ENCODE measurements at places on chromosomes 5 and 9. TPM values are rescaled to one million over a fixed set of nuclear protein-coding genes. Genes with fewer than 3 reads are reported as not detected.

- DNase-seq: no peak
These were observed 82.9 kb downstream of the RAPGEF1 start for GRCh38 chr9:131657037-131657377.

DNA sequence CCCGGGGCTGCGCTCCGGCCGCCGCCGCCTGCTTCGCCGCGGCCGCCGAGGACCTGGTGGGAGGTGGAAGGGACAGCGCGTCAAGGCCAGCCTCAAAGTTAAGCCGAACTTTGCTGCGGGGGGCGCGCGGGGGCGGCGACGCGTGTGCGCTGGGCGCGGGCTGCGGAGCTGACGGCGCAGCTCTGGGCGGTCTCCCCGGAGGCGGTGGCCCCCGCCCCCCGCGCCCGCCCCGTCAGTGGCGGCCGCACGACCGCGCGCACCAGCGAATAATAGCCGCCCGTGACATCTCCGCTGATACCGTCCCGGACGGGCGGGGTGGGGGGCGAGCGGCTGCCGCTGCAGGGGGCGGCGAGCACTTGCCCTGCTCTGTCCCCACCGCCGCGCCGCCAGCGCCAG is 579 bp upstream of the FAM78A start:
- no peak for DNase-seq

GRCh38 chr5:14671414-14671813 is 6.9 kb downstream of the OTULIN start:
- DNase-seq: no peak

DNA sequence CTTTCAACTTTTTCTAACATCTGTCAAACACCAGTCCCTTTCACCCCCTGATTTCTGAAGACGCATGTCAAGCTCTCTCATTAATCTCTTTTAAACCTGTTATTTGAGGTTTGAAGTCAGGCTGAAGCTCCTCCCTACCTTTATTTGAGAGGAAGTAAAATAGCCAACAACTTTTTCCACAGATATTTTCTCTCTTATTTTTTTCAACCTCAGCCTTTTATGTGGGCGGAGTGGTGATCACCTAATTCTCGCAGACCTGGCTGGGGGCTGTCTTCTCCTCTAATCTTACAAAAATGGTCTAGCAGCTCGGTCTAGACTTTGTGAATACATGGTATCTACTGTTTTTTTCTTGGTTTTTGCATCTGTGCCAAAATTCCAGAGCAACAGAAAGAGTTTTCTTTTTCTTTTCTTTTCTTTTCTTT is 395.7 kb upstream of the ACTBL2 start:
- no peak for DNase-seq

DNA sequence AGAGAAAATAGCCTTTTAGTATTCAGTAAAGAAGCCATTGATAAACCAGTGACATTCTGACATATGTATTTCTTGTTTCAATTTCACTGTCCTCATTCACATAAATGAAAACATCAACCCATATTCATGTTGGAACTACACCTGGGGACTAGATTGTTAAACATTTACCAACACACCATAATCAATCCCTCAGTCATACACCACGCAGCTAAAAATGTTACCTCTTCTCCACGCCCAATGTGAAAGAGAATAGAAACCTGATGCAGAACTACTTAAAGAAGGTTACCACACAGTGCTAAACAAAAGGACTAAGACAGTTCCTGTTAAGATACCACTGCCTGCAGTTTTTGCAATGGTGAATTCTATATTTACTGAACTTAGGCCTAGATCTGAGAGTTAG is 518.9 kb downstream of the PRELID2 start:
- no peak for DNase-seq

DNA sequence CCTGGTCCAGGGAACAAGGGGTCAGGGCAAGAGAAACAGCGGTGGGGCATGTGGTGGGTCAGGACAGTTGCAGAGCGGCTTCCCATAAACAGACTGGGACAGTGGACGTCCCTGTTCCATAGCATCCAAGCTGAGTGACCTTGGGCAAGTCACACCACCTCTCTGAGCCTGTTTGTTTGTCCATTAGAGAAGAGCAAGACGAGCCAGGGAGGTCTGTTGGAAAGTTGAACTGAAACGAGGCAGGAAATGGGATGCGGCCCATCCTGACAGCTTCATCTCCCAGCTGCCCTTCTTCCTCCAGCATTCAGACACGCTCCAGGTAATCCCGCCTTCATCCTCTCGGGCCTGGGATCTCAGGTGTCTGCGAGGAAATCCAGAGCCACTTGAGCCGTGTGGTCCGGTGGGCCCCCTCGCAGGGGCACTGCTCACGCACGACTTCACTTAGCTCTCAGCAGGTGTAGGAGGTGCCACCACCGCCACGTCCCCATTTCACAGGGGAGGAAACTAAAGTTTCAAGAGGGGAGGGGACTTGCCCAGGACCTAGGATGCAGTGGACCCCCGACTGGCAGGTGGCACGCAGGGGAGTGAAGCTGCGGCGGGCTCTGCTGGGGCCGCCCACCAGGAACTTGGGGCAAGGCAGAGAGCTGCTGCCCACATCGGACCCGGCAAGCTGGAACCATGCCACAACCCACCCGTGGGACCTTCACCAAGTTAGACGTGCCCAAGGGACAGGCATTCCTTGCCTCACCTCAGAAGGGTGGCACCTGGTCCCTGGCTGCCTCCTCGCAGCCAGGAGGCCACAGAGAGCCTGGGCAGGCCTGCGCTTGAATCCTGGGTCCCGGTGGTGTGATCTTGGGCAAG is 13.0 kb downstream of the PTGES2 start:
- DNase-seq: no peak

- DNase-seq: no peak
These were observed 22.2 kb upstream of the CXCL14 start for GRCh38 chr5:135600971-135601381.

GRCh38 chr5:170159101-170159698 is 53.5 kb downstream of the FOXI1 start:
- no peak for DNase-seq

GRCh38 chr5:32520356-32520755 is 65.0 kb upstream of the SUB1 start:
- DNase-seq: no peak

DNA sequence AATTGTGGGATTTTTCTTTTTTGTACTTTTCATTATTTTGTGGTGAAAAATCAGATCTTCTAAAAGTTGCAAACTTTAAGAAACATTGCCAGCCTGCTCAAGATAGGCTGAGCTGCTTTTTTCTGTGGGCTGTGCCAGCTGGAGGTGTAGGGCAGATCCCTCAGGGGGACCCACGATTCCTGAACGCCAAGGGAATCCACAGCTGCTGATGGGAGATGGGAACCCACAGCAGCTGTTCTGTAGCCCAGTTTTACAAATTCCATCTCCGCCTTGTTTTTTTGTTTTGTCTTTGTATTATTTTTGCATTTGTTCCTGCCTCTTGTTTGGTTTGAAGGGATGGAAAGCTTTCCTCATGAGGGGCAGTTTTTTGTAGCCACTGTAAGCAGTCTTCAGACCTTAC is 91.0 kb downstream of the WWC1 start:
- DNase-seq: no peak

- DNase-seq: no peak
These were observed 149.1 kb downstream of the ATP10B start for GRCh38 chr5:160702934-160703333.

DNA sequence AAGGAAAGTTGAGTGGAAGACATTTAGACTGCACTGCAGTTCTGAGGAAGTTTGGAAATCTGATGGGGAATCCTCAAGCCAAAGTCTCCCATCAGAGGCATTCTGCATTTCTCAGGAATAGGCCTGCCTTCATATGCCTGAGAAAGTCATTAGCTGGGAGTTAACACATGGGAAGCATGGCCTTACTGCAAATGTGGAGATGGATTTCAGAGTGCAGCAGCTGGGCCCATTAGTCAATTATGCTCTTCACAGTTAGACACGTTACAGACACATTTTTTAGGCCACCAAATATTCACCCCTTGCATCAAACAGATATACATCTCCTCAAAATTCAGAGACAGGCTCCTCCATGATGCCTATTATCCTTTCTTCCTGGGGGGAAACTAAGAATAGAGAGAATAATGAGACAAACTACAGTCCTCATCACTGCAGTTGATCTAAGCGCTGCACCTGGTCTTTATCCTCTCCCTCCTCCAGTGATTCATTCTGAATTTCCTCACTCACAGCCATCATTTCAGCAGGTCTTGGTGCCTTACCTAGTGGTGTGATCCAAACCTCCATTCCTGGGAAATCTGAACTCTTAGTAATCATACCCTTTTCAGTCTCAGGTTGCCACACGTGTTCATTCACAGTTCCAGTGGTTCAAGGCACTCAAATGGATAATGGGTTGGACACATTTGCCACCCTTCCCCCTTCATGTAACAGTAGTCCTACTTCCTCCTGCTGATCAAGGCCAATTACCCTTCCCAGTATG is 47.9 kb upstream of the PPP2CA start:
- DNase-seq: no peak

- no peak for DNase-seq
These were observed 55.1 kb upstream of the KDM4C start for GRCh38 chr9:6702707-6703106.

DNA sequence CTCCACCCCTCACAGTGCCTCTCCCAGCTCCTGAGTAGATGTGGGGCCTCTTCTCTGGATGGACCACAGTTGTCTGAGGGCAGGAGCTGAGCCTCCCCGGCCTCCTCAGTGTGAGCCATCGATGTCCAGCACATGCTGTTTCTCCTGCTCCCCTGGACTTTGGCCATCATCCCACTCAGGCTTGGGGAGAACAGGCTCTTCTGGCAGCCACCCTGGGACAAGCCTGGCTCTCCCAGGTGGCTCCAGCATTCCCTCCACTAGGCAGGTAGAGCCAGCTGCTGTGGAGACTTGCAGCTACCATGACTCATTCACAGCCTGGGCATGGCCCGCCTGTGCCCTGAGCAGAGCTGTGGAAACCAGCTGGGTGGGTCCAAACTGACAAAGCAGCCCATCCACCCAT is 77.0 kb downstream of the CSNK1A1 start:
- no peak for DNase-seq

IL5 gene
- total RNA-seq: not detected

SLC6A19 gene
- total RNA-seq: not detected

CNTRL gene
- total RNA-seq: 13.3 TPM

CCDC152 gene
- total RNA-seq: 19.0 TPM

LCN10 gene
- 2.4 TPM for total RNA-seq

PGM5 gene
- total RNA-seq: 0.16 TPM

PCDHB16 gene
- total RNA-seq: 3.5 TPM

CMYA5 gene
- 1.1 TPM for total RNA-seq

RNF183 gene
- 0.17 TPM for total RNA-seq

CBY3 gene
- total RNA-seq: 0.37 TPM

Data from WTC11 (cell line).